Amniotic epithelial cell (primary cell): ENCODE measurements at places on chromosomes 7 and 10.
A peak's percentile ranks its signal among the peaks of the same experiment; 100 is the strongest.

GRCh38 chr10:63103971-63104409 is 29.1 kb upstream of the NRBF2 start:
- no peak for DNase-seq

- DNase-seq = no peak
Measured at GRCh38 chr10:29603223-29603896, 31.4 kb downstream of the SVIL start.

- peak; percentile 37 for DNase-seq
Measured at GRCh38 chr7:954330-955238, at the start of gene ADAP1. TSS of gene ADAP1 (minus strand) at chr7:954680. CDS start at chr7:954477, 203 bp downstream.

DNA sequence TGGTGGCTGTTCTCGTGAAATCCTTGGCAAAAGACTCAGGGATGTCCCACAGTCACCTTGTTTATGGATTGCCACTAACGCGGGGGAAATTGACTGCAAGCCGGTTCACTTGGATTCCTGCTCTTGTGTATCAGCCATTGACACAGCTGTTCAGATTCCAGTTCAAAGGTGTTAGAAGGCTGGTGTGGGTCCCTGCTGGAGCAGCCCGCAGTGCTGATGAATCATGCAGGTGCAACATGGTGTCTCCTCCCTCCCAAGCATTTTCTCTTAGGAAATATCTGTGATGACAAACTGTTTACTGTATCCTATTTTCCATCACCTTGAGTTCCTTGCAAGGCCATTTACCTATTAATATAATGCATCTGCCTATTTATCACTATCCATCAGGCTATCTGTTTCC is 170.1 kb downstream of the GATA3 start:
- no peak for DNase-seq

DNA sequence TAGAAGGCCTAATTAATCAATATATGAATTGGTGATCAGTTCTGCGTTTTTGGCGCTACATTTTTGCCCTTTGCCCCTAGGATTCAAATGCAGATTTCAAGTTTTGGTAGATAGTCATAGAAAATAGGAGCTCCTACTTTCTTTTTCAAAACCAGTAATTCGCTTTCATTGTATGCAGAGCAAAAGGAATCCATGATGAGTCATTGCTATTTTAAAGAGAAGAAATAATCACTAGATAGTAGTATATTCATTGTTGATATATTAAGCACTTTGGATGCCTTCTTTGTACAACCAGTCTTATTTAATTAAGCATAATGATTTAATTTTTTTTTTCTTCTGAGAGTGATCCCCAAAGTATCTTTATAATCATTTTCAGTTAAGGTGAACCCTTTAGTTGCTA is 50.3 kb downstream of the CSTF2T start:
- no peak for DNase-seq

DNA sequence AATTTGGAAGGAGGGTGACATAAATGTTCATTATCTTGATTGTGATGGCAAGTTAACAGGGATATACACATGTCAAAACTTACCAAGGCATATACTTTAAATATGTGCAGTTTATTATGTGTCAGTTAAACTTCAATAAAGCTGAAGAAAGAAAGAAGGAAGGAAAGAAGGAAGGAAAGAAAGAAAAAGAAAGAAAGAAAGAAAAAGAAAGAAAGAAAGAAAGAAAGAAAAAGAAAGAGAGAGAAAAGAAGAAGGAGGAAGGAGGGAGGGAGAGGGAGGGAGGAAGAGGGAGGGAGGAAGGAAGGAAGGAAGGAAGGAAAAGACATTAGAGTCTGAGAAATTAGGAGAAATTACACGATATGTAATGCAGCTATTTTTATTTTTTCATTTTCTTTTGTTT is 15.9 kb upstream of the GSTK1 start:
- DNase-seq = no peak

GRCh38 chr7:36369171-36369570 is 20.5 kb upstream of the ANLN start:
- DNase-seq = no peak

GRCh38 chr10:7763929-7764328 is 23.9 kb downstream of the KIN start:
- no peak for DNase-seq

DNA sequence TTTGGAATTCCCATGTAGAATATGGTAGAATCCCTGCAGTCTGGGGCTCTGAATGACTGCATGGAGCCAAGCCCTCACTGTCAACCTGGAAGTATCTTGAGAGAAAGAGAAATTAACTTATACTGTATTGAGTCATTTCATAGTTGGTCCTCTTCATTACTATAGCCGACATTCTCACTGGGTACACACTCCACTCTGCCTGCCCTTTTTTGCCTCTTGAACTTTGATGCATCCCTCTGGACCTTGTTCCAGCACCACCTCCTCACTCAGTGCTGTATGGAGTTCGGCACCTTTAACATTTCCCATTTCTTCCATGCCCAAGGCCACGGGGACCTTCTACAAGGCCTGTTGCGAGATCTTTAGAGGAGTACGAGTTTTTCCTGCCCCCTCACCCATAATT is 4.6 kb upstream of the ARHGAP22 start:
- no peak for DNase-seq

- no peak for DNase-seq
Measured at GRCh38 chr10:48242171-48242904, 32.2 kb downstream of the FRMPD2 start.

- no peak for DNase-seq
Measured at GRCh38 chr10:4280461-4281189, 495.6 kb upstream of the KLF6 start.

- DNase-seq = no peak
Measured at GRCh38 chr7:44712012-44712411, 36.6 kb upstream of the ZMIZ2 start.

GRCh38 chr10:97575127-97575668 is 2.6 kb downstream of the ANKRD2 start:
- peak; percentile 55 for DNase-seq

DNA sequence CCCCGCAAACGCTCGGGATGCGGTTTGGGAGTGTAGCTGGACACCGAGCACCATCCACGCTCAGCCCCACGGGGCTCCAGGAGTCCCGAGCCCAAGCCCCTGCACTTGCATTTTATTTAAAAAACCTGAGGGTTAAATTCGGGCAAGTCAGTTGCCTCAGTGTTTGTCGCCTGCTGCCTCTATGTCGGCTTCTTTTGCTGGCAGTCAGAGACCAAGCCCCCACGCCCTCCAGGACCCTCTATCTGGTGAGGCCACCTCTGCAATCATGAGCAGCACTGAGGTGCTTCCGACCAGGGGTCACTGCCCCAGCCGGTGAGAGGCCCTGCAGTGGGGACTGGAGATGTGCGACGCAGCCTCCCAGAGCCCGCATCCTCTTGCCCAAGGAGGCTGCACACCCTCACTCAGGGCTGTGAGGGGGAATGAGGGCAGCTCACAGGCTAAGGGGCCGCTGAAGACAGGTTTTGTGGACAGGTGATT is 13.3 kb upstream of the ZNF273 start:
- DNase-seq = no peak

DNA sequence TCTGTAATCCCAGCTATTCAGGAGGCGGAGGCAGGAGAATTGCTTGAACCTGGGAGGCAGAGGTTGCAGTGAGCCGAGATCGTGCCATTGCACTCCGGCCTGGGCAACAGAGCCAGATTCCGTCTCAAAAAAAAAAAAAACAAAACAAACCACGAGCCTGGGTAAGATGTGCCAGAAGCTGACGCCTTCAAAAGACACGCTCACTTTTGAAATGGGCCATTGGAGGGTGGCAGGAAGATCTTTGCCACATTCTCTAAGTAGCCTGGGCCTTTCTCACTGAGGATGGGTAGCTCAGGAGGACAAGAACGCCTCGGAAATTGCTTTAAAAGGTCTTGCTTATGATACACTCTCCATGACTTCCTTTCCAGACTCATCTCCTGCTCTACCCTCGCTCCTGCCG is 172.7 kb downstream of the SH3PXD2A start:
- DNase-seq = no peak

DNA sequence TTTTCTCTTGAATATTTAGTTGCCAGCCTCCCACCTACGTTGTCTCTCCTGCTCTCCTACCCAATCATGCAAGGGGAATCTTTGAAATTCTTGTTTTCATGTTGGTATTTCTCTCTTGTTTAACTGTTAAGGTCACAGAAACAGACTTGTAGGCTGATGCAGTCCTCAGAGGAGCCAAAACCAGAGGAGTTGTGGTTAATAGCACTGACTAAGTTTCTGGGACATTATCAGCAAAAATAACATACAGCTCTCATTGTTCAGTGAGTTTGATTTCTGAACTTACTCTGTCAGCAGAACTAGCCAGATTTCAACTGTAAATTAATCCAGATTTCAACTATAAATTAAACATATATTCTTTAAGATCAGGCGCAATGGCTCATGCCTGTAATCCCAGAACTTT is 11.1 kb upstream of the CUL1 start:
- no peak for DNase-seq

GRCh38 chr7:21947056-21947455 is 1.4 kb upstream of the CDCA7L start:
- DNase-seq = no peak

- DNase-seq = no peak
Measured at GRCh38 chr7:155357573-155358041, 59.9 kb downstream of the INSIG1 start.

DNA sequence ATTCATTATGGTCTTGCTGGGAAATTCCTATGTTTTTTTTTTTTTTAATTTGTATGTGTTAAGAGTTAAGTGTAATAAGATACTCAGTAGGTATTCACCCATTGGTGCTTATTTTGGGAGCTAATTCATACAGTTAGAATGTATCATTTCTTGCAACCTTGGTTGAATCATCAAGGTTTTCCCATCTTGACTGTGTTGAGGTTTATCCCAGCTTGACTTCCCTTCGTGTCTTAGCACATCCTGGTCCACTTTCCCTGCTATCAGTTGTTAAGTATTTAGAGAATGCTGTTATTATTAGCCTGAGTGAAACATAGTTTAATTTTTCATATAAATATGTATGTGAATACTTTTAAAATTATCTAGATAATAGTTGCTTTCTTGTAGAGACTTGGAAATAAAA is 20.8 kb downstream of the RALA start:
- peak; percentile 92 for DNase-seq

DNA sequence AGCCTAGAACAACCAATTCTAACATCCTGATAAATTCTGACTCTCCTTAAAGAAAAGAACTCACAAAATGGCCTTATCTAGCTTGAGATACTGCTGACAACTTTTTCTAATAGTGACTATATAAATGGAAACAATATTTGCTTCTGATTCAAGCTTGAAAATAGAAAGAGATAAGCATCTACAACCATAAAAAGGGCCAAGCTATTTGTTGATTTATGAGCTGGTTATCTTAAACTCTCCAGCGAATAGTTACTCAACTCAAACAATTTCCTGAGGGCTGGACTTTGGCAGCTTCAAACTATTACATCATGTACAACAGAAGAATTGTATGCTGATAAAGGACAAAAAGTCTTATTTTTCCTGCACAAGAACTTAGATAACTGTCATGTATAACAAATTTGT is 4.6 kb downstream of the USP54 start:
- DNase-seq = peak; percentile 94

GRCh38 chr7:4013793-4014192 is 668.3 kb upstream of the FOXK1 start:
- no peak for DNase-seq

DNA sequence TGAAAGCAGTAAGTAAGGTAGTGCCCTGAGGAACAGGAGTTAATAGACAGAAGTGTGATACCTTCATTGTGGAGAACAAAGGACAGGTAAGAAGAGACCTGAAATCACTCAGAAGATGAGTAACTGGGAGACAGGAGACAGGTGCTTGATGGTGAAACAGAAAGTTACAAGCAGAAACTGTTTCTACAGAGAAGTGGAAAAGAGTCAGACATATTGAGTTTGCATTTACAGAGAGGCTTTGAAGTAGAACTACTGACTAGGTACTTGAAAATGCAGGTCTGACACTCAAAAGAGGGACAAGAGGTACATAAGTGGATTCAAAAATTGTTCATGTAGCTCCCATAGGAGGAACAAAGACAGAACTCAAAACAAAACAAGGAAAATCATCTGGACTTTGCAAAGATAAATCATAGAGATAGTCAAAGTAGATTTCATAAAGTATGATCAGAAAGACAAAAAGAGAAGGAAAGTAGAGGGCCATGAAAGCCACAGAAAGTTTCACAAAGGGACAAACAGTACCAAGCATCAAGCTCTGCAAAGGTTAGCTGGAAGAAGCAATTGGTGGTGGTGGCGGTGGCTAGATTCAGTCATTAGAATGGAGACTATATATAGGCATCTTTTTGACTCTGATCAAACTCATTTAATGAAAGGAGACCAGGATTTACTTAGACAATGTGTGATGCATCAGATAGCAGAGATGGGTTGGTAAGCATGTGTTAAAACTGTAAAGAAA is 198.4 kb downstream of the PCLO start:
- DNase-seq = no peak

GRCh38 chr10:47278152-47278473 is 21.9 kb upstream of the GDF10 start:
- DNase-seq = no peak

GRCh38 chr10:6843481-6843881 is 263.4 kb upstream of the PRKCQ start:
- DNase-seq = no peak

DNA sequence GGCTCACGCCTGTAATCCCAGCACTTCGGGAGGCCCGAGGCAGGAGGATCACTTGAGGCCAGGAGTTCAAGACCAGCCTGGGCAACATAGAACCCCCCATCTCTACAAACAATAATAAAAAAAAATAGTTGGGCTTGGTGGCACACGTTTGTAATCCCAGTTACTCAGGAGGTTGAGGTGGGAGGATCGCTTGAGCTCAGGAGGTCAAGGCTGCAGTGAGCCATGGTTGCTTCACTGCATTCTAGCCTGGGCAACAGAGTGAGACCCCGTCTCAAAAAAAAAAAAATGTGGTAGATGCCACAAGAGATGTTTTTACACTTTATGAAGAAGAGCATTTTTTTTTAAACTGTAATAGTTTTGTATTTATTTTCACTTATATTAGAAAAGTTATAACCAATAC is 12.8 kb downstream of the NYAP1 start:
- no peak for DNase-seq

DNA sequence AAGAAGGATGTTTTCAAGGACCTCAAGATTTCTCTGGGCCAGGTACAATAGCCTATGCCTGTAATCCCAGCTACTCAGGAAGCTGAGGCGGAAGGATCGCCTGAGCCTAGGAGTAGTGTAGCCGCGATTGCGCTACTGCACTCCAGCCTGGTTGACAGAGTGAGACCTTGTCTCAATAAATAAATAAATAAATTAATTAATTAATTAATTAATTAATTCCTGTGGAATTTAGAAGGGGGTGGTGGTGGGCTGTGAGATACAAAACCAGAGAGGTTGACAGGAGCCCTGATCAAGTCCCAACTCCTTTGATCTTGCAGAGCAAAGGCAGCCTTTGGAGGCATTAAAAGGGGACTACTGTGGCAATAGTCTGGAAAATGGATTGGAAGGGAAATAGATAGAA is 39.3 kb upstream of the NRF1 start:
- no peak for DNase-seq

GRCh38 chr7:50821457-50822008 is 38.8 kb upstream of the GRB10 start:
- DNase-seq = no peak

- DNase-seq = no peak
Measured at GRCh38 chr10:16632996-16633395, 111.3 kb upstream of the C1QL3 start.
